GM12865 (cell line): ENCODE measurements at places on chromosomes 2 and 18.
A peak's percentile ranks its signal among the peaks of the same experiment; 100 is the strongest.

DNA sequence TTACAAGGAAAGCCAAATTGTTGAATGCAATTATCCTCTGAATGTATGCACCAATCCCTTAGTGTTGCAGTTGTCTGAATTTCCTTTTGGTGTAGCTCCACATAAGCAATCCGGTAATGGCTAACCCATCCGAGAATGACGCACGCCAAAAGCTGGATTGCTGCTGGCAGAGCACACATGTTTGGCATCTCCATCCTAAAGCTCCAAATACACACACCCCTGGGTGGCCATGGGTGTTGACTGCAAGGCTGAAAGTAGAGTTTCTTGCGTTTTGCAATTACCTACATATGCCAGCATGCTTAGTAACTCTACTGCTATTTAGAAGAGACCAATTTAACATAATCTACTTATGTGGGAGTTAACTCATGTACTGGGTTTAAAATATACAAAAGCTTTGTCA is 53.1 kb downstream of the KCTD1 start:
- no peak for DNase-seq

GRCh38 chr2:59974051-59974766 is 579.2 kb downstream of the BCL11A start:
- DNase-seq: no peak

- DNase-seq: no peak
Measured at GRCh38 chr2:238596571-238597551, 170.1 kb downstream of the ASB1 start.

GRCh38 chr2:112055730-112056625 is 909 bp downstream of the TMEM87B start:
- peak; percentile 60 for DNase-seq

DNA sequence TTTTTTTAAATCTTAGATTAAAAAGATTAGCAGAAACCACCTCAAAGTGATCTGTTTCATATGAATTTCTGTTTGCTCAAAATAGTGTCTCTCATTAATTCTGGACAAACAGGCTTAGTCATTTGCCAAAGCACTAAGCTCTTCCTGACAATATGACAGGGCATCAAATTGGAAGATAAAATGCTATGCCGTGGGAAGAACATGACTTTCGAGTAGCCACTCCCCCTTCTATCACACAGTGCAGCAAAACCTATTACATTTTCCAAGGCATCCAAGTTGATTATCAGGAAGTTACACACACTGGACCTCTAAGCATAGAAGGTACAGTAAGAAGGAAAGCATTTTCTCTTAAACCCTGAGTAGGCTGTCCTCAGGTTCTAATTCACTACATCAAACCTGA is 89.5 kb downstream of the STK39 start:
- DNase-seq: no peak

GRCh38 chr2:11901351-11902069 is 155.1 kb downstream of the LPIN1 start:
- no peak for DNase-seq

- DNase-seq: no peak
Measured at GRCh38 chr2:85503168-85503850, 35.7 kb upstream of the MAT2A start.

- DNase-seq: no peak
Measured at GRCh38 chr2:106956879-106957278, 70.9 kb upstream of the ST6GAL2 start.

GRCh38 chr18:55588111-55588869 is at the start of gene TCF4:
Gene TCF4 (minus strand): TSS chr18:55588192. CDS start chr18:55587116, 1,076 bp downstream.
- DNase-seq: peak; percentile 46

- DNase-seq: peak; percentile 43
Measured at GRCh38 chr18:49055754-49056172, 105.0 kb upstream of the SMAD7 start.

- no peak for DNase-seq
Measured at GRCh38 chr2:132668987-132669907, 758 bp downstream of the LYPD1 start.

DNA sequence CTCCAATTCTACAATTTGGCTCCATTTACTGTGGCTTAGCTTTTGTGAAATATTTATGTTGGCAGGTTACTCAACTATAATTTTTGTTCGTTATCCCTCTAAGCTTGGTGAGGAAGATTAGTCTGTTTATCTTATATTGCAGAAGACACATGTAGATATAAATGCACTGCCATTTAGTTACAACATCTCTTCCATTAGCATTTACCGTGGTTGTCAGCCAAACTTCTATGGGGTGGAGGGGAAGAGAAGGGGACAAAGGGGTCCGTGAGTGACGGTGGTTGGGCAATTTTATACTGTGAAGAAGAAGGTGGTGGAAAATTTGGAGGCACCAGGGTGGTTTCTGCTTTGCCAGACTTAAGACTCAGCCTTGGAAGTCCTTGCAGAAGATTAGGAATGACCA is 117.6 kb upstream of the CXCR4 start:
- no peak for DNase-seq

- peak; percentile 71 for DNase-seq
Measured at GRCh38 chr2:27262379-27263286, at the start of gene SLC30A3. Gene SLC30A3 (minus strand): TSS chr2:27263047. CDS start chr2:27262906, 141 bp downstream.

GRCh38 chr2:36559221-36559942 is 38.6 kb downstream of the FEZ2 start:
- DNase-seq: no peak

DNA sequence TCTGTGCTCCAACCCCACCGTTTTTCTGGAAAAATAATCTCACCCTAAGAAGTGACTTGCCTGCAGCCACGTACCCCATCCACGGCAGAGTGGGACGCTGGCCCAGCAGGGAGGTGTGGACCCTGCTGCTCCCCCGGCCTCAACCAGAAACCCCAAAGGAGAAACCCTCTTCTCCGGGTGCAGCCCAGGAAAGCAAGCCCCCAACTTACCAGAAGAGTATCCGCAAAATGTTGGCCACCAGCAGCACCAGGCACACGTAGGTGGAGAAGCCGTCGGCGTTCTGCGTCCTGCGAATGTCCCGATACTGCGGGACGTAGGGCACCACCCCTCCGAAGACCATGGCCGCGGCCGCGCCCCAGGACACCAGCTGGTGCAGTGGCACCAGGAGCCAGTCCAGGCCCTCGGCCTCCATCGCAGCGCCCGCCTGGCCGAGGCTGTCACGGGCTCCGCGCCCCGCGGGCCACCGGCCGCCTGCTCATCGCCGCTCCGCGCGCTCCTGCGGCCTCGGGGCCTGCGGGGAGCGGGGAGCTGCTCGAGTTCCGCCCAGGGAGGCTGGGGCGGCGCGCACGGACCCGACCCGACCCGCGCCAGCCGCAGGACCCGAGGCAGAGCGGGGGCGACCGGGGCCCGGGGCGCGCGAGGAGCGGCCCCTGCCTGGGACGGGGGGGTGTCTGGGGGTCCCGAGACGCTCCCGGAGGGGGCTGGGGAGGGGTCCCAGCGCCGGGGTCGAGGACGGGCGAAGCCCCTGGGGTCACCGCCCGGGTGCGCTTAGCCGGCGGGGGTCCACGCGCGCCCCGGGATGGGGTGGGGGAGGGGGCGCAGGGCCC is 725 bp downstream of the SLC66A2 start:
- peak; percentile 41 for DNase-seq

DNA sequence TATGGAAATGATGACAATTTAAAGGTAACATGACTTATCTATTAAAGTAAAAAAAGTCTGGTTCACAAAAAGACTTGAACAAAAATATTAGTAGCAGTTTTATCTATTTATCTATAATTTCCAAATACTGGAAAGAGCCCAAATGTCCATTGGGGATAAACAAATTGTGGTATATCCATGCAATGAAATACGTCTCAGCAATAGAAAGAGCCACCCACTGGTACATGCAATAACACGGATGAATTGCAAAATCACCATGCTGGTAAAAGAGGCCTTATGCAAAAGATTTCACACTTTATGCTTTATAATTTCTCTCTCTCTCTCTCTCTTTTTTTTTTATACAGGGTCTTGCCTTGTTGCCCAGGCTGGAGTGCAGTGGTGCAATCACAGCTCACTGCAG is 91.4 kb upstream of the ASAP2 start:
- no peak for DNase-seq

- no peak for DNase-seq
Measured at GRCh38 chr2:165720511-165720910, 73.5 kb downstream of the GALNT3 start.

DNA sequence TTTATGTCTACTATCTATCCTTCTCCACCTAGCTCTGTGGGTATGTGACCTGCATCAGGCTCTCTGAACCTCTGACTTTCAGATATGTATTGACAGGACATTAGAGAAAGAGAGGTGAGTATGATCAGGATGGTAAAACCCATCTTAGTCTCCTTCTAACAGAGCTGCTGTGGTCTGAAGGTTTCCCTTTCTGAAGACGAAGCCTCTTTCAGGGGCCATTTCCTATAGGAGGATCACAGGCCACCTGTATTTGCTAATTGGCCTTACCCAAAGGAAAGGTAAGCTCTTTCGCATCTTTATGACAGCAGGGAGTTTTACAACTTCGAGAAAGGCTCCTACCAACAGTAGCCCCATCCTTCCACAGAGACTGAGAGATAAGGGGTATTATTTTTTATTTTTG is 442.9 kb downstream of the KCNJ3 start:
- DNase-seq: peak; percentile 38

DNA sequence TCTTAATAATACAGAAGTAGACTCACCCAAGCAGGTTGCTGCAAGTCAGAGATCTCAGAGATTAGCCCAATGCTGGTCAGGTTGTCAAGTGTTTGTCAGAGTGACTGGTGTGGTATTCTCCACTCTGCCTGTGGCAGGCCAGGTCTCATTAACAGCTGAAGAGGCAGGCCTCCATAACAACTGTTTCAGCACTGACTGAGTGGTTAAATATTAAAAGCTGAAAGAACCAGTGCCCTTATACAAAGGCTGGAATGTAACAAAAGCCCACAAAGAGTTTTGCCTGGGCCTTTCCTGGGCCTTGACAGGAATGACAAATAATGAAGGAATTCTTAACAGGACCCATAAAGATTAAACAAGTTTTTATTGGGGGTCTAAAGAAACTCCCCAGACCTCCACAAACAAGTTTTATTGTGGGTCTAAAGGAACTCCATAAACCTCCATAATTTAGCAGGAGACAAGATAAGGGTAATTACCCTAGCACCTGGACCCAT is 26.8 kb downstream of the SULT1C2 start:
- no peak for DNase-seq

DNA sequence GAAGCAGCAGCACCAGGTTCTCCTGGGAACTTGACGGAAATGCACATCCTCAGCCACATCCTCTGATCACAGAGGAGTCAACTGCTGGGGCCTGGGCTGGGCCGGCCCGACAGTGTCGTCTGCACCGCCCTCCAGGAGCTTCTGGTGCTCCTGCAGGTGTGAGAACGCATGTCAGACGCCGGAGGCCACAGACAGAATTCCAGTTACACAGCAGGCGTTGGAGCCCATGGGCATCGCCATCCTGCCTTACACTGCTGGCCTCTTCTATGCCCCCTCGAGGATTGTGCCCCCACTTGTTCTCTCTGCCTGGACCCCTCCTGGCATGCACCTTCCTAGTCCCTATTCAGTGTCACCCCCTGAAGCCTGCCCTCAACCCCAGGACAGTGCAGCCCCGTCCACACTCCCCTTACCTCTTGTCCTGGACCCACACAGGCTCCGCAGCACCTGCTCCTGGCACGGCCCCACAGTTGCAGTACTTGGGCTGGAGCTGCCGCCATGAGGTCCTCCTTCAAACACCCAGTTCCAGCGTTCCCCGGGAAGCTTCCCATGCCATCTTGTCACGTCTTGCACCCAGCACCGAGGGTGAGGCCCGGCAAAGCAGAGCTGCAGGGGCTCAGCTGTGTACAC is 37.5 kb downstream of the ADI1 start:
- DNase-seq: no peak

GRCh38 chr18:26497866-26498265 is 50.5 kb downstream of the KCTD1 start:
- DNase-seq: no peak

DNA sequence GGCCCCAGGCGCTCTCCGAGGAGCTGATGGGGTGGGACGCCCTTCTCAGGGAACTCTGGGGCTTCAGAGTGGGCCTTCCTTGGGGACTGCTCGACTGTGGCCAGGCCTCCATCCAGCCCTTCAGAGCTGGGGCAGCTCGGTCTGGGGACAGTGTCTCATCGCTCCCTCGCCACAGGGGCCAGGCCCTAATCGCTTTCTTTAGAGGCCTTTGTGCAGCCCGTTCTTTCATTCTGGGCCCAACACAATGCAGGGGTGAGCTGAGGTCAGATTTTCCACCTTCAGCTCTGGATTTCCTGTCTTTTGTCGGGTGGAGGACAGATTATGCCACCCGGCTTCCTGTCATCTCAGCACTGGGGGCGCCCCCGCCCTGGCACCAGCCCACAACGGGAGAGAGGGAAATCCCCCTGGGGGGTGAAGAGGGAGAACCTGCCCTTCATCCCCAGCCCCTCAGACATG is 25.2 kb downstream of the MYCN start:
- DNase-seq: no peak

- DNase-seq: no peak
Measured at GRCh38 chr18:74715306-74715705, 117.6 kb downstream of the ZNF407 start.

DNA sequence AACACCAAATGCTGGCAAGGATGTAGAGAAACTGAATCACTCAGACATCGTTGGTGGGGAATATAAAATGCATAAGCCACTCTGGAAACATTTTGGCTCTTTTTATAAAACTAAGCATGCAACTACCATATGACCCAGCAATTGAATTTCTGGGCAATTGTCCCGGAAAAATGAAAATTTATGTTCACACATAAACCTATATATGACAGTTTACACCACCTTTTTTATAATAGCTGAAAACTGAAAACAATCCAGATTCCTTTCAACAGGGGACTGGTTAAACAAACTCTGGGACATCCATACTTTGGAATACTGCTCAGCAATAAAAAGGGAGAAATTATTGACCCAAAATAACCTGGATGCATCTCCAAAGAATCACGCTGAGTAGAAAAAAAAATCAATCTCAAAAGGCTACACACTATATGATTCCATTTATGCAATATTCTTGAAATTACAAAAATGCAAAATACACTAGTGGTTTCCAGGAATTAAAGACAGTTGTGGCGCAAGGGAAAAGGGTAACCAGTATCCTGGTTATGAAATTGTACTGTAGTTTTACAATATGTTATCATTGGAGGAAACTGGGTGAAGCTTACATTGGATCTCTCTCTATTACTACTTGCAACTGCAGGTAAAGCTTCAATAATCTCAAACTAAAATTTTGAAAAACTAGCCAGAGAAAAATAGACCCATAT is 130.2 kb upstream of the PID1 start:
- DNase-seq: no peak

DNA sequence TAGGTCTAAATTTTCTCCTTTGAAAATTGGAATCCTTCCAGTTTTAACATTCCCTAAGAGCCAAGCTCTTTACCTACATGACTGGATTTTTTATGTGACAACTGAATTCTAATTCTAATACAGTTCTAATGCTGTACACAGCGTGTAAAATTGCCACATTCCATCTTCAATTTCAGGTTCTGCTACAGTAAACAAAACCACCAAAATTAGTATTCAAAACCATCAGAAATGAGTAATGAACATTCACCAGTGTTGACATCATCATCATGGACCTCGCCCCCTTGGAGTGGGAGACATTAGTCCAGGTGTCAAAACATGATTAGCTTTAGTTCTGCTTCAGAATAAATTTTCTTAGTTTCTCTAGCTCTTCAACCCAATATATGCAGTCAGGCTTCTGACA is 133.6 kb downstream of the MBD2 start:
- peak; percentile 8 for DNase-seq

- DNase-seq: no peak
Measured at GRCh38 chr2:226702376-226702775, 97.2 kb downstream of the IRS1 start.

- no peak for DNase-seq
Measured at GRCh38 chr18:36798738-36799473, 29.9 kb downstream of the TPGS2 start.
